GM12892 (cell line): ENCODE measurements at places on chromosomes 2 and 18.

- no peak for DNase-seq
These were observed 93.8 kb downstream of the FIGN start for GRCh38 chr2:163641986-163642385.

DNA sequence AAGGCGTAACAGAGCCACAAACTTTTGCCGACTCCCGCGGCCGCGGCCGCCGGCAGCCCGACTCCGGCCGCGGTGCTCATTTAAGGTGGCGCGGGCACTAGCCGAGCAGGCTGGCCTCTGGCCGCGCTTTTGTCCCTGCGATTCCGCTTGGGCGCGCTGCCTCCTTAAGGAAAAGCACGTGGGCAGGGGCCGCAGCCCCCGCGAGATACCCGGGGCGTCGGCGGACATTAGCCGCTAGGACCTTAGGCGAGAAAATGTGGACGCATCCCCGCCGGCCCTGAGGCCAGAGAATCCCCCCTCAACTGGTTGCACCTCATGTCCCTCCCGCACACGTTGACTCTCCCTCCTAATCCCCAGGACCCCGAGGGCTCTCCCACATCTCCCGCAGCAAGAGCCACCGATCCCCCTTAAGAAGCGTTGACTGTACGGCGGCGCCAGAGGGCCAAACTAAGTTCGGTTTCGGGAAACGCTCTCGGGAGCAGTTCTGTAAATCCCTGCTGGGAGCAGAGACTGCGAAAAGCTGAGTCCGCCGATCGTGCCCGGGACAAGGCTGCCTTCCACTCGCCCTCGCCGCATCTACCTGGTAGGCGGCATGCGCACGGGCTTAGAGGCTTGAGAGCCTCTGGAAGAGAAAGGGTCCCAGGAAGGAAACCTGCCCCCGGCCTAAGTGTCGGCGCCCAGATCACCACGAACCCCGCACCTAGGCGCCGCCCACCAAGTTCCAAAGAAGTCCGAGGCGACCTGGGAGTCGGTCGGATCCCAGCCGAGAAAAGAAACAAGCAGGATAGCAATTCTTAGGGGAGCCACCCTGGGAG is 1.8 kb upstream of the SATB2 start:
- DNase-seq = no peak

DNA sequence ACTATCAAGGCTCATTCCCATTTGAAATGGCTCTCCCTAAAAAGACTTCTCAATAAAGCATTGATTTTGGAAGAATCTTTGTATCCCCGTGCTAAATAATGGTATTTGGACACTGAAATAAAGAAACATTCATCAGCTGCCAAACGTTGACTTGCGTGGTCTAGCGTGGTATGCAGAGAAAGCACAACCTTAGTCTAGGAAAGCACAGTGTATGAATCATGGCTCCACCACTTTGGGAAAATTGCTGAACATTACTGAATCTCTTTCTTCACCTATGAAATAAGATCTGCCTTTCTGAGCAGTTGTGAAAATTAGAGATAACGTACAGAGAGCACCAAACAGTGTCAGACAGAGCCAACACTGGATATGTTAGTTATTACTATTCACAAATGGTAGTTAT is 353.9 kb downstream of the SS18 start:
- no peak for DNase-seq

GRCh38 chr2:201964631-201965206 is 68.9 kb upstream of the FZD7 start:
- no peak for DNase-seq

GRCh38 chr2:112605926-112606325 is 21.5 kb downstream of the CHCHD5 start:
- DNase-seq = no peak
